Sciatic nerve (tissue), 2 donors: ENCODE measurements at places on chromosomes 1 and 21. TPM values are rescaled to one million over a fixed set of nuclear protein-coding genes. Genes with fewer than 3 reads are reported as not detected.

GRCh38 chr1:226063977-226064815 is 1.7 kb downstream of the H3-3A start:
- no peak for DNase-seq

DNA sequence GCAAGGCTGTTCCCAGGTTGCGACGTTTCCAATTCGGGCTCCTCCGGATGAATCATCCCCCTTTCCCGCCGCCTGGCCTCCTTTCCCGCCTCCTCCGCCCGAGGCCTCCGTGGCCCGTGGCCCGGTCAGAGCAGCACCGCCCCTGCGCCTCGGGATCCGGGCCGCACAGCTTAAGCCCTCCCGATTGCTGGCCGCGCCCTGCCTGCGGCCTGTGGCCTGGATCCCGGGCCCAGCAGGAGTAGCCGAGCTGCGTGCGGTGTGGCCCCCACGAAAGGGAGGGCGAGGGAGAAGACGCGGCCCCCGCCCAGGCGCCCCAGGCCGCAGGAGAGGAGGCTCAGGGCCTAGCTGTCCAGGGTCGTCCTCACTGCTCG is 1.0 kb downstream of the TMEM200B start:
- peak; percentile 85 for DNase-seq

The GGPS1 gene
- total RNA-seq, result 28.0 TPM

The SPRR1B gene
- not detected for total RNA-seq

The BATF3 gene
- total RNA-seq, result 6.5 TPM

- DNase-seq, result no peak
These were observed 4.5 kb upstream of the ZNF697 start for GRCh38 chr1:119652587-119652986.

DNA sequence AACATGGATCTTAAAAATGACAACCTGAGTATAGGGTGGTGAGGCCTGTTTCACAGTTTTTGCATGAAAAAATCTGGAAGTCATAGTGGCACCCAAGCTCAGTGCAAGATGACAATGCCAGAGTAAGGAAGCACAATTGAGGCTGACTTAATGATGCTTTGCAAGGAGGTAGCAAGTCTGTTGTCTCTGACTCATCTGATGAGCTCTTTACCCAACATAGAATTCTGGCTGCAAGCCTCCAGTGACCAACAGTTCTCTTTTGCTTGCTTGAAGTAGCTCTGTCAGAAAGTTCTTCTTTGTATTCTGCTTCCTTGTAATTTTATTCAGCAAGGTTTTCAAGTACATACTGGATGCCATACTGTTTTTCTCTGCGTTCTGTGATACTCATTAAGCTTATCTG is 117.1 kb downstream of the FOXD2 start:
- DNase-seq, result no peak

The S1PR1 gene
- total RNA-seq, result 64.7 TPM

- DNase-seq, result no peak
These were observed 20.9 kb upstream of the LY9 start for GRCh38 chr1:160774886-160775719.
